ENCODE measurements at places on chromosomes 7 and 10.

DNA sequence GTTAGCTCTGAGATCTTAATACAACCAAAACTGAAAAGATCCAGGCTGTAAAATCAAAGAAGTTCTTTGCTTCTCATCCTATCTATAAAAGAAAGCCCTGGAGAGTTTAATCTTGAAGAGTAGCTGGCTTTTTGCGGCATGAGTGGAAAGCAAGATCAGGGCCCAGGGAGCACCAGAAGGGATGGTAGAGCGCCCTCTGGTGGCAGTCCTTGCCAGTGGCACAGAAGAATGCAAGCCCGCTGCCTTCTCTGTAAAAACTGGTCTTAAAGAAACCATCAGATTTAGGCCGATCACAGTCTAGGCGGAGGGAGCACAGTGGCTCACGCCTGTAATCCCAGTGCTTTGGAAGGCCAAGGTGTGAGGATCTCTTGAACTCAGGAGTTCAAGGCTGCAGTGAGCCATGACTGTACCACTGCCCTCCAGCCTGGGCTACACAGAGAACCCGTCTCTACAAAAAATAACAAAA, 35.6 kb downstream of the CPN1 start:
- peak; percentile 66 for DNase-seq

DNA sequence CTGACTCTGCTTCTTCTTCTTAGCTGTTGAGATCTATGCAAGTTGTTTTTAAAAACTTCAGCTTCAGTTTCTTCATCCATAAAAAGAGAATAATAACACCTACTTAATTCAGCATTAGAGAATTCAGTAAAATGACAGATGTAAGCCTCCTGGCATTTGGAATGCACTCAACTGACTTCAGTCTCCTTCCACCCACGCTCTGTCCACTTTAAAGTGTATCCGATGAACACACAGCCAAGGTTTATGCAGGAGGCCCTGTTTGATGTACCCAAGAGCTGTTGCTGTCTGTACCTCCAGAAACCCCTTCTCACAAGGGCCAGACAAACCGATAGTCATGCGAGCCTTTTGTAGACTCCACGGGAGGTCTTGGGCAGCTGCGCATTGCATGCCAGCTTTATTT, 27.1 kb upstream of the SLC35B4 start:
- DNase-seq, result no peak

GRCh38 chr7:105206985-105207384, 181.7 kb downstream of the SRPK2 start:
- DNase-seq, result no peak

DNA sequence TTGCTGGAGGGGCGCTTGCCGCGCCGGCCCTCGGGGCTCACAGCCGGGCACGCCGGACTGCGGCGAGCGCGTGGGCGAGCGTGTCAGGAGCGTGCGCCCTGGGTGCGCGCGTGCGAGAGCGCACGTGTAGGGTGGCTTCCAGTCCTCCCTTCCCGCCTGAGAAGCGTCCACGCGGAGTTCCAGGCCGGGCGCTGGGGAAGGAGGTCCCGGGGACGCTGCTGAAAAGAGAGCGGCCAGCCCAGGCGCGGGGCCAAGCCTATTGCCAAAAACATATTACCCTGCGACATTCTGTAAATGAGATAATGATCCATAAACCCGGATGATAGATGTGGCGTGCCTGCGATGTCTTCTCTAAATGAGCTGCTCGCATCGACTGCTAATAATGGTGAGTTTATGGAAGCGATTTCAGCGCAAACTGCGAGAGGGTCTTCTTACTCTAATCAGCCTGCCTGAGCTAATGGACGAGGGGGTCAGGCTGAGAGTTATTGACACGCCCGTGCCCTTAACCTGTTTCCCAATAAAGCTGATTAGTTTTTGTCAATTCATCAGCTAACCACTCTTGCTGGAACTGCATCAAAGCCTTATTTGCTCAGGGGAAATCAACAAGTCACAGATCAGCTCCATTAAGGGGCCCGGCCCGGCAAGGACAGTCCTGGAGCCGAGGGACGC, 8.0 kb upstream of the MNX1 start:
- no peak for DNase-seq

DNA sequence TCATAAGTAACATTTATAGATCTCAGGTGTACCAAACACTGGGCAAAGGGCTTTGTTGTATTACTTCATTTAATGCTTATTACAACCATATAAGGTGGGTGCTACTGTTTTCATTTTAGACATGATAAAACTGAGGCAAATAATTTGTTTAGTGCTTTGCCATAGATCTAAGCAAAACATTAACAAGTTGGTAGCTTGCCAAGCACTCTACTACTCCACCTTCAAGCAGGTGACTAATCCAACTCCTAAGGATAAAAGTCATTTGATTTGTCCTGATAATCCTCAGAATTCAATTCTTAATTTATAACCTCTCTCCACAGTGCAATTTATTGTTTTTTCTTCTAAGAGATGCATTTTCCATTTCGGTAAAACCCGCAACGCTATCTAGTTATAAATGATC, 646.4 kb downstream of the GRM8 start:
- DNase-seq, result no peak

DNA sequence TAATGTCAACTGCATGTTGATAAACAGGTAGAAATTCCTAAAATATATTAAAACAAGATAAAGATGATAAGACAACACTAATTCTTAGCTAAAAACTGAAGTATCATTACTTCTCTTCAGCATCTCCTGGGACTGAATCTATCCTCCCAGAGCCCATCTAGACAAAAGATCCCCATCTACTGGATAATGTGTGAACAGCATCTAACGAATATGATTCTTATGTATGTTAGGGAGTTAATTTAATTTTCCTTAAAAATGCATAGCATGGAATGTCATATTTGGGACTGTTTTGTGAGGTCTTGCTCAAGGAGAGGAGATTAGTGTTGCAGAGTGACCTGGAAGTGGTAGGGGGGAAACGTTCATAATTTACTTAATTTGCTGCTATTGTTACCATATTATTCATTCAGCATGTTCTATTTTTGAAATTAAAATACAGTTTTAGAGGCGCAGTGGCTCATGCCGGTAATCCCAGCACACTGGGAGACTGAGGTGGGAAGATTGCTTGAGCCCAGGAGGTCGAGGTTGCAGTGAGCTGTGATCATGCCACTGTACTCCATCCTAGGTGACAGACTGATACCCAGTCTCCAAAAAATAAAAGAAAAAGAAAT, 305.1 kb upstream of the CSTF2T start:
- DNase-seq, result no peak

GRCh38 chr7:95441042-95441823, 6.4 kb upstream of the PON2 start:
- DNase-seq, result no peak

GRCh38 chr7:128879939-128880746, 17.5 kb downstream of the ATP6V1F start:
- DNase-seq, result no peak

DNA sequence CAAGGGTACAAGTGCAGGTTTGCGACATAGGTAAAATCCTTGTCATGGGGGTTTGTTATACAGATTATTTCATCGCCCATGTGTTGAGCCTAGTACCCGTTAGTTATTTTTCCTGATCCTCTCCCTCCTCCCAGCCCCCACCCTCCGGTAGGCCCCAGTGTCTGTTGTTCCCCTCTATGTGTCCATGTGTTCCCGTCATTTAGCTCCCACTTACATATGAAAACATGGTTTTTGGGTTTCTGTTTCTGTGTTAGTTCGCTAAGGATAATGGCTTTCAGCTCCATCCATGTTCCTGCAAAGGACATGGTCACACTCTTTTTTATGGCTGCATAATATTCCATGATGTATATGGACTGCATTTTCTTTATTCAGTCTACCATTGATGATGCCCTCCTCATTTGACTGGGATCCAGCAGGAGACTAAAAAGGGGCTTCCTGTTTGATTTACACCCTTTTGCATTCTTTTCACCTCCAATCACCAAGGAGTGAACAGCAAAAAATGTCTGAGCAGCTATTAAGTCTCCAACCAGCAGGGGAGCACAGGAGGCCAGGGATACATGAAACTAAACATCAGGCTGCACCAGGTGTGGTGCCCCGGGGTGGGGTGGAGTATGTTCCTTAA, 188.2 kb downstream of the SKIDA1 start:
- no peak for DNase-seq

DNA sequence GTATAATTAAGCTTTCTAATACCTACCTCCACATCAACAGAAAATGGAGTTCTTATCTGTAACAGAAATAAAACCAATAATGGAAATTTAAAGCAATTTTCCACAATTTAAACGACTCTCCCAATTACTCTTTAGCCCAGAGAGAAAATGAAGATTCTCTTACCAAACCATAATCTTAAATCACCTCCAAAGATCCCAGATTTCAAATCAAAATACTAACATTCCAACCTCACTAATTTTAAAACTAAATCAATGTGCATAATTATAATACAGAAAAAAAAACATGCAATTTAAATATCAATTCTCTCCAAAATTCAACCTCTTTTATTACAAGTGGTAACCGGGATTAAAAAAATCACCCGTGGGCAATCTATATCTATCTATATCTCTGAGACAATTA, 1.5 kb downstream of the HERC4 start:
- no peak for DNase-seq

GRCh38 chr10:28677888-28678686, 766 bp downstream of the BAMBI start:
- DNase-seq, result no peak

GRCh38 chr7:151684408-151685175, 164.9 kb upstream of the RHEB start:
- DNase-seq, result no peak
